ENCODE measurements at places on chromosomes 3 and 15.

- no peak for DNase-seq
Observed at GRCh38 chr3:77324105-77324504, 284.2 kb downstream of the ROBO2 start.

- no peak for DNase-seq
Observed at GRCh38 chr3:113676261-113676660, 20.2 kb downstream of the USF3 start.

- no peak for DNase-seq
Observed at GRCh38 chr3:124780761-124781475, 50.7 kb downstream of the UMPS start.

GRCh38 chr15:88331291-88331690 lies 74.8 kb upstream of the NTRK3 start:
- DNase-seq = peak; percentile 26

DNA sequence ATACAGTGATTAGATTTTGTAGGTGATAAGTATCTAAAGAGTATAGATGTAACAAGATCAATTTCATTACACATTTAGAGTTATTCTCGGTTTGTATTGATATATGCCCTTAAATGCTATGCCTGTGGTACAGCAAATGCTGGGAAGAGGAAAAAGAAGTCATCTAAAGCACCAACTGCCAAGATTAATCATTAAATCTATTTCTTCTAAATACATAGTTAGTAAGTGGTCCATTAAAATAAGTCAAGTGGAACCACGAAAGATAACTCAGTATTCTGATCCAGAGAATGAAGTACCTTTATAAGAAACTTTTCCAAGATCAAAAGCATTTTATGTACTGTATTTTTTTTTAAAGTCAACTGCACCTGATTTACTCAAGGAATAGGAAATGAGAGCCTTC lies 142.1 kb upstream of the CGNL1 start:
- no peak for DNase-seq

Data from CD4-positive, alpha-beta T cell (primary cell).